ENCODE measurements at places on chromosomes 1 and 21.

- no peak for DNase-seq
Measured at GRCh38 chr1:102800406-102800805, 307.9 kb downstream of the COL11A1 start.

DNA sequence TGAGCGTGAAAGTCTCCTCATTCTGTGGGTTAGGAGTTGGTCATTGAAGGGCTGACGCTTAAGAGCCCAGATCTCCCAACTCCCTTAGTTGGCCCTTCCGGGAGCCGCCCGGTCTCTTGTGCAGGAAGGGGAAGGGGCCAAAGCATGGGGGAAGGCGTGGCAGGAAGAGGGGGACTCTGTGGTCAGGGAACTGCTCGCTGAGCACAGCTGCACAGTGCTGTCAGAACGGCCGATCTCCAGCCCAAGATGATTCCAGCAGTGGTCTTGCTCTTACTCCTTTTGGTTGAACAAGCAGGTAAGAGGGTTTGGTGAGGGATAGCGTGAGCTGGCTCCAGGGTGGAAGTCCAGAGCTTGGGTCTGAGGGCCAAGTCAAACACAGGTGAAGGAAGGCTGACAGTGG lies at the start of gene FCER1G:
TSS of gene FCER1G (plus strand) at position 220 of the 400 bp plus-strand sequence. CDS start at position 247, 27 bp downstream.
- DNase-seq, result no peak

DNA sequence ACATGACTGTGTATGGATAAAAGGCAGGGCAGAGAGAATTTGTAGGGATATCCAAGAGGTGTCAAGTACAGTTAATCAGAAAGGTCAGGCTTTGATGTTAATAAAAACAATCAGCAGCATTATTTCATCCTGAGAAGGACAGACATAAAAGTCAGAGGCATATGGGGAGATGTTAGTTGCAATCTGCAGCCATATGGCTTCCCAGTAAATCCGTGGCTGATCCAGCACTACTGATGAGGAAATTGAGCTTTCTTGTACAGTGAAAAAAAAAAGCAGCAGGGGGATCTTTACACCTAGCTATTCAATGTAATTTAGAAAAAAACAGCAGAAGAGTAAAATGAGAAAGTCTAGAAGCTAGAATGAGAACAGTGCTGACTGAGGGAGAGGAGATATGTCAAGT lies 2.2 kb upstream of the SPRR1B start:
- DNase-seq, result no peak

- DNase-seq, result no peak
Measured at GRCh38 chr1:46203738-46204405, 738 bp downstream of the LURAP1 start.

DNA sequence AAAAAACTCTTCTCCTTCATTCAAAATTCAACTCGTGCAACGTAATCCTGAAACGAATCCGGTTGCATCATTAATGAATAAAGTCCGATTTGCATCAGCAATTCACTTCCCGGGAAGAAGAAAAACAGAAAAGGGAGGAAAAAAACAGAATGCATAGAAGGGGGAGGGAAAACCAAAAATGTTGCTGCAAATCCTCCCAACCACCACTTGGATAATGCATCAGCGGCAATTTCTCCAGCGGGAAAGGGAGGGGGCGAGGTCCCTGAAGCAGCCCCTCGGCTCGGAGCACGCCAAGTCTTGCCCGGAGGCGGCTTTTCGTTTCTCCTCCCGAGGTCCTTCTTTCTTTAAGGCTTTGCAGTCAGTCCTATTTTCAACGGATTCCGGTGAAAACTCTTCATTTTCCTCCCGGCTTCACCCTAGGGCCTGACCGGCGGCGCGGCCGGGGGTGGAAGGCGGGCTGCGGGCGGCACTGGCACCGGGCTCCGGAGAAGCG lies 723 bp downstream of the CDC42BPA start:
- DNase-seq, result peak; percentile 35

DNA sequence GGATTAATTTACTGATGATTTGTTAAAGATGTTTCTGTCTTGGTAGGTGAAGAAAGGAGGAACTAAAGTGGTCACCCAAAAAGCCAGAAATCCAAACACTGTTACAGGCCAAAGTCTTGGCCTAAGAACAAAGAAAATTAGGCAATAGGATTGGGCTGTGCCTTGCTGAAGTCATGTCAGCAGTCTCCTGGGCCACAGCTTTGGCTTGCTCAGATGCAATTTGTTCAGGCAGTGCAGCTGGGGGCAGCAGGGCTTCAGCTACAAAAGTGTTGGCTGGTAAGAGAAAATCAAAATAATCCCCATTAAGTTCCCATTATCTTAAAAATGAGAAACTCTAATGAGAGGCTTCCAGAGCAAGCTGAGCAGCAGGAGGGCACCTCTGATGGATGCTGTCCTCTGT lies 14.0 kb upstream of the RAP1A start:
- no peak for DNase-seq

DNA sequence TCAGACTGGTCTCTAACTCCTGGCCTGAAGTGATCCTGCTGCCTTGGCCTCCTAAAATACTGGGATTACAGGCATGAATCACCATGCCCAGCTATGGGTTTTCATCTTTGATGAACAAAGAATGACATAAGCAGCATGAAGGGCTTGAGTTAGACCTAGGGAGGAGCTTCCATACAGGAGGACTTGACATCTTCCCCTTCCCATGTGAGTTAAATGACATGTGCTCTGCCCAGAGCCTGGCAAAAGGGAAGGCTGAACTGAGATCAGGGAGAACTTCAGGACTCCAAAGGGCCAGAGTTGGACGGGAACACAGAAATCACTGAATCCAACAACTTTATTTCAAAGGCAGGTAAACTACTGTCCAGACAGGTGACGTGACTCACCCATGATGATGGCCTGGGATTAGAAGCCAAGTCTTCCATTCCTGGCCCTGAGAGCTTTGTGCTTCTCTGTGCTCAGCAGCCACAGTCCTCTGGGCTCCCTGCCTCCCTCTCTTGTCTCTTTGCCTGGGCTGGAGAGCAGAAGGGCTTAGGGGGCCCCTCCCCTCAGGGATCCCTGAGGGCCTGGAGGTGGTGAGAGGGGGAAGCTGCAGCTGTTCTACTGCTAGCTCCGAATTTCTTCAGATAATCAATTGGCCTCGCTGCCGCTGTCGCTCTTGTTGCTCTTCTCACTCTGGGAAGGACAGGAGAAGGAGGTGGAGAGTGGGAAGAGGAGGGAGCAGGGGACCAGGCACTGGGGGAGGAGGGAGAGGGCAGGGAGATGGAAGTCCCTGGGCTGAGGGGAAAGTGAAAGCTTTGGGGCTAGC lies 7.6 kb downstream of the NHLH1 start:
- DNase-seq, result no peak

DNA sequence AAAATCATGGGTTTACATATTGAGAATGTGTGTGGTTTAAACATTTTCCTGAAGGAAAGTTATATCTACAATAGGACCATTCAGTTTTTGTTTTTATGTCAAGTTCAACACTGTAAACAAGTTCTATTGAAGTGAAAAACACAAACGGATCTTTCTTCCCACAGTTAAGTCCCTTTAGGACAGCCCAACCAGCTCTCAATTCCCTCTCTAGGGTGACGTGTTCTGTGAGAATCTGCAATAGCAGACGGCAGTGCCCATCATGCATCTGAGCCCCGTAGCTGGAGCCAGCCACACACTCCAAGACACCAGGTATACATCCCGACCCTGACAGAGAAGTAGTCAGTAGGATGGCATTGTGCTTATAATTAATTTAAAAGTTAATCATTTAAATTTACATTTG lies 26.3 kb upstream of the IVNS1ABP start:
- no peak for DNase-seq

DNA sequence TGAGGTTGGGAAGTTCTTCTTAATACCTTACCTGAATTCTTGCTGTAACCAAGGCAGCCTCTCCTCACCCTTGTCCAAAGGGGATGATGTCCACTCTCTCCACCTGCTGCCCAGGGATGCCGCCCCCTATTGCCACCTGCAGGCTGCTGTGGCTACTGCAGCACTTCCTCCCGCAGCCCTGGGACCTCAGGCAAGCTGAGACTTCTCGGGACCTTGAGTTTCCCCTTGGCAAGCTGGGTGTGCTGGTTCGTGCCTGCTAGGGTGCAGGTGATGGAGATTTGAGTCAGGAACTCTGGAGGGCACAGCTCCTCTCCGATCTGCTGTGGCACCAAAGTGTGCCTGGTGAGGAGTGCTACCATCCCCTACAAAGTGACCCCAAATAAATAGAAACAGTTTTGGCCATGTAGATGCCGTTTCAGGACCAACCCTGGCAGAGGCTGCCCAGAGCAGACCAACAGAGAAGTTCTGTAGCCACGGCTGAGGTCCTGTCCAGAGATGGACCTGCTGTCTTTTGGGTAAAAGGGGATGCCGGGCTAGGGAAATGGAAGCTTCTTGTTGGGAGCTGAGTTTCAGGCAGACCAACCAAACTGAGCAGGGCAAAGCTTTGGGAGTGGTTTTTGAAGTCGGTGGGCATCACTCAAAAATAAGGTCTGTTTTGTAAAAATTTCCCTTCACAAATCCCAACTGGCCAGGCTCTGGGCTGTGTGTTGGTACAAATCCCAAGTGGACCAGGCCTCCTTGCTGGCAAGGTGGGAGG lies 31.7 kb downstream of the RUNX3 start:
- DNase-seq, result peak; percentile 18
